HepG2 (cell line): ENCODE measurements at places on chromosomes 2 and 18.
A peak's percentile ranks its signal among the peaks of the same experiment; 100 is the strongest.

DNA sequence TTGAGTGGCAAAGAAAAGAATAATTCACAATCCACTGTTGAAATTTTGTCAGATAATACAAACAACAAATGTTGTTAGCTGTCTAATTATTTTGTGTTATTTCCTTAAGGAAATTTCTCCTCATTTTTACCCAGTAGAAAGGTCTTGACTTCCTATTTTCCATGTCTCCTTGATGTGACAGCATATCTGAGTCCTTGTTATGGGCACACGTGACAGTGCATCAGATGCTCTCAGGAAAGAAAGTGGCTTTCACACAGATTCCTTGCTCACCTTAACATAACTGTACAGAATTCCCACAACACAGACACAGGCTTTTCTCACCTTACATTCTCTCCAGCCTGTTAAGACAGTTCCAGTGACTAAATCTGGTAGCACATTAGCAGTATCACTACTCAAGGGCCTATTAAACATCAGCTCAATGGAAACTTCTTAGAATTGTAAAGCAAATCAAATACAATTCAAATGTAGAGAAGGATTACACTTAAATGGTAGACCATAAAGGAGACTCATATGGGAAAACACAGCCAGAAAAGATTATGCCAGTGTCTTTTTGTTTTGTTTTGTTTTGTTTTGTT lies 30.2 kb upstream of the GPR55 start:
- no peak for DNase-seq

DNA sequence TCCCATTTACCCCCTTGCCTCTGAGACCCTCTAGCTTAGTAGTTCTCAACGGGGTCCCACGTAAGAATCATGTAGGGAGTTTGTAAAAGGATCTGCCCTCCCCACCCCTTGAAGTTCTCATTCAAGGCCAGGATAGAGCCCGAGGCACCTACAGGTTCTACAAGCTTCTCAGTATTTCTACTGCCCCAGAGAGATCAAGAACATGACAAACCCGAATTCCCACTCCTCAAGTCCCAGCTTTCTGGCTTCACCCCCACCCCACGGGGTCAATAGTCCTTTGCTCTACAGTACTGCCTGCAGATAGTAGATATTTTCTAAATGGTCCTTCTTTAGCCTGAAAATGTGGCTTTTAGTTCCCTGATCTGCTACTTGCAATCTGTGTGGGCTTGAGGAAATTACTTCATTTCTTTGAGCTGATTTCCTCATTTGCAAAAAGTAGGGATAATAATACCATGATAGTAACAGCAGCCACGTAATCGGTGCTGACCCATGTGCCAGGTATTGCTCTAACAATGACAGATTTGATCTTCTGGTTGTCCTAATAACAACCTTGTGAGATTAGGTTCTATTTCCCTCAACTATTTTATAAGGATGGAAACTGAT lies 7.1 kb downstream of the CIB4 start:
- DNase-seq = no peak

DNA sequence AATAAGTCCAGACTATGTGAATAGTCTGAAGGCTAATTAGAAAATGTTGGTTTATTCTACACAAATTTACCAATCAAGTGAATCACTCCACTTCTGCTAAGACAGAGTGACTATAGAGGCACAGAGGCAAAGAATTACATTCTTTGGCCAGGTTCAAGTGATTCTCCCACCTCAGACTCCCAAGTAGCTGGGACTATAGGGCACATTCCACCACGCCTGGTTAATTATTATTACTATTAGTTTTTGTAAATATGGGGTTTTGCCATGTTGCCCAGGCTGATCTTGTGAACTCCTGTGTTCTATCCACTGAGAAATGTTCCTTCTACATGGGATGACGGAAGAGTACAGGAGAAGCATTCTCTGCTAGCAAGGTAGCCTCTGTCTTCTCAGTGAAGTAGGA lies 37.6 kb upstream of the PSME4 start:
- DNase-seq = peak; percentile 54

GRCh38 chr2:74576211-74576862 lies 21.8 kb downstream of the DOK1 start:
- DNase-seq = no peak

DNA sequence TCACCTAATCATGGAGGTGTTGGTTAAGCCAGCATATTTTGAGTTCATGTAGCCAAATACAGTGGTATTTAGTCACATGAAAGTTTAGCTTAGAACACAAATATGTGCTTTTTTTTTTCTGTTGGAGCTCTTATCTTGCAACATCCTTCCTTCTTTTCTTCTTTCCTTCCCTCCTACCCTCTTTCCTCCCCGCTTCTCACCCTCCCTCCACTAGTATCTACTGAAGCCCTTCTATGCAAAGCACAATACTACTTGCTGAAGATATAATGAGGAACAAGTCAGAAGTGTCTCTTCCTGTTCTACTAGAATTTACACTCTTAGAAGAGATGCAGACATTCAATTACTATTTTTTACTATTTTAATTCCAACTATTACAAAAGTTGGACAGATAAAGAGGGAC lies 105.0 kb upstream of the ITGA4 start:
- DNase-seq = no peak

DNA sequence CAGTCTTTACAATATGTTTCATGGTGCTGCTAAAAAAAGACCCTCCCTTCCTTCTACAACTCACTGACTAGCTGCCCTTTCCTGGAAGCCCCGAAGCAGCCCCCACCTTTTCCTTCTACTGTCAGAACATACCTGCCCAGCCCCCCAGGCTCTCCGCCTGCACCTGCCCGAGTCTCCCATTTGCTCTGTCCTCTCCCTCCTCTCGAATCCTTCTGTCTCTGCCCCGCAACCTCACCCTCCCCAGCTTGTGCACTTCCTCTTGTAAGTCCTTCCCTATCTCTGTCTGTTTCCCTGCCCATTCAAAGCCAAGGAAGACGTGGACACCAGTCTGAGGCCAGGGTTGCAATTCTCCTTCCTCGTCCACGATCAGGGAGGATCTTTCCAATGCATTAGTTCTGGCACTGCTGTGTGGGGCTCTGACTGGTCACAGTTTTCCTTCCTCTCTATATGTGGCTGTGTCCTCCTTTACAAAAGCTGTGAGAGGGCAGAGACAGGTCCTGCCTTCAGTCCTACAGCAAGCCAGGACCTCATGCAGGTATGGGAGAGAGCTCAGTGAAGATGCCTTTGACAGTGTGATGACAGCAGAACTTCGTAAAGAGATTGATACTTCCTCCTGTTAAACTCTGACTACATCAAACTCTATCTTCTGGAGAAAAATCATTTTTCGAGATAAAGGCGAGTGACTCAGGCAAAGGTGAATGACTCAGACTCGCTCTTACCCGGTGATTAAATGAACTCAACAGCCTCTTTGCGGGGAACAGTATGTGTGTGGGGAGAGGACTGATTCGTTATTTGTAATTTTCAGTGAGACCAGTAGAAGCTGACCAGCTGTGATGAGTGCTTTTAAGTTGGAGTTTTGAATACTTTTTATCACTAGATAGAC lies 14.2 kb downstream of the TNFRSF11A start:
- no peak for DNase-seq

DNA sequence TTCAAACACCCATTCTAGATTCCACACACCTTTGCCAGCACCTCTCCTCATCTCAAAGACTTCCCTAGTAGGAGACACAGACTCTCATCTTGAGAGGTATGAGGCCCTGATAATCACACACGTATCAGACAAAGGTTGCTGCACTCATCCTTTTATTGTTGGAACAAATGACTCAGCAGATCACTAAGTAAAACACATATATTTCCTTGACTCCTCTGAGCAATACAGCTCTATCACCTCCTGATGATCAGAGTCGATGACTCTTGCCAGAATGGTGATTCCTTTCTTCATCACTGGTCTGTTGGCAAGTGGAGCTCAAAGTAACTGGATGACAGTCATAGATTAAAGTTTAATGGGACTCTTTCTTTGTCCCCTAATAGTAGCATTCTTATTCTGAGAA lies 1049.2 kb upstream of the ZEB2 start:
- DNase-seq = no peak

- no peak for DNase-seq
Measured at GRCh38 chr2:157735532-157735931, 106.9 kb upstream of the ACVR1C start.

DNA sequence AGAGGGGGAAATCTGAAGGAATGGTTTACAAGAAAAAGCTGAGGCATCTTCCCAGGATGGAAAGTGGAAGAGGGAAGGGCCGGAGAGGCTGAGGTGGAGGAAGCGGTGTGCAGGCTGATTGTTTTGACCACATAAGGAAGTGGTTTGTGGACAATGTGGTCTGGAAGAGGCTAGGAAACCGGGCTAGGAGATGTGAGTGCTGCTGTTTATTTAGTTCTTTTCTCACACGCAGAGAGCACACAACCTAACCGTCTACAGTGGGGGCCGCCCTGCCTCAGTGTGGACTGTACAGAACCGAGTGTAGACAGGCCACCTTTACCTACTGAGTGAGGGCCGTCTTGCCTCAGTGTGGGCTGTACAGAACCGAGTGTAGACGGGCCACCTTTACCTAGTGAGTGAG lies 251.7 kb upstream of the PXDN start:
- DNase-seq = no peak

GRCh38 chr2:237977380-237977779 lies 10.6 kb downstream of the UBE2F start:
- no peak for DNase-seq

DNA sequence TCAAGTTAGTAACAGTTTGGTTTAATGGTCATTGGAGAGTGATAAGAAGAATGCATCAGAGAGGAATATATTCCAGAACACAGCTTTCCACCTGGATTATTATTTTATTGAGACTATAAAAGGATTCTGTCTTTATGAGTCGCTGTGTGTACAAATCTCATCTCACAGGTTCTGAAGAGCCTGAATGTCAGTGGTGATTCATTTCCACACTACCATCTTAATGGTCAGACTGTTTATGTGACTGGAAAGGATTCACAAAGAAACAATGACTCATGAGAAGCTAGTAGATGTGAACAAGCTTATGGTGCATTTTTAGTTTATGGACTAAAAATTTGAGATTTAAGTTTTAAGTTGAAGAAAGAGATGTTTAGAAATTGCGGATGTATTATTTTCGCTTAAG lies 685.4 kb upstream of the NRXN1 start:
- no peak for DNase-seq

DNA sequence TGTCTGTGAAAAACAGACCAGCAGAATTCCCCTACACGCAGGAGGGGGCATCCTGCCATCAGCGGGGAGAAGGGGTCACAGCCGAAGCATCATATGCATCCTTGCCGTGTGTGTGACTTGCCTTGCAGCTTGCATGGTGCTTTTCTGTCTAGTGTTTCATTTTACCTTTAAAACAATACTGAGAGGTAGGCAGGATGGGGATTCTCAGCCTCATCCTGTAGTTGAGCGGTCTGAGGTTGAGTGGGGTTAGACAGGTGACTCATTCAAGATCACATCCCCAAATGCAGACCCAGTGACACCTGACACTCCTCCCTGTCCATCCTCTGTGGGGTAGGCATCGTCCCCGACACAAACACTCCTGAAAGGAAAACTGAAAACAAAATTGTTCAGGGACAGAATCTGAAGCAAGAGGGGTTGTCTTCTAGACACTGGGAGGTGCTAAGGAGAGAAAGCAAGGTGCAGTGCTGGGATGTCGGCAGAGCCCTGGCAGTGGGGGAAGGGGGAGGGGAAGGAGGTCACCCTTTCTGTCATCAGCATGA lies 7.9 kb downstream of the ARL4C start:
- no peak for DNase-seq

GRCh38 chr2:128775217-128775913 lies 456.7 kb upstream of the HS6ST1 start:
- DNase-seq = no peak

GRCh38 chr2:197934261-197934933 lies 130.0 kb downstream of the PLCL1 start:
- no peak for DNase-seq

DNA sequence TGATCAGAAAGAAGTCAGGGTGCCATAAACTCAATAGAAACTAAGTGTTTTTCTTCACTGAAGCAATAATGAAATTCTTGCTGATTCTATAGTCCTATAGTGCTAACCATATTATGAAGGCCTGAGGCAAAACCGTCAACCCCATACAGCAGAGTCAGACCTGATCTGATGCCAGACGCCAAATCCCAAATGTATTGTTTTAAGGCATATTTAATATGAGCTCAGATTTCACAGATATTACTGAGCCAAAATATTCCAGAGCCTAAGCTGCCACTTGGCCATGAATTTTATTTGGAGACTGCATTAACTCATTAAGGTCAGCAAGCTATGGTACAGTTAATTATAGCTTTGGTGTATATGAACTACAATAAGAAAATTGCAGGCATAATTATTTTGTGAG lies 53.4 kb downstream of the SCN1A start:
- DNase-seq = no peak

DNA sequence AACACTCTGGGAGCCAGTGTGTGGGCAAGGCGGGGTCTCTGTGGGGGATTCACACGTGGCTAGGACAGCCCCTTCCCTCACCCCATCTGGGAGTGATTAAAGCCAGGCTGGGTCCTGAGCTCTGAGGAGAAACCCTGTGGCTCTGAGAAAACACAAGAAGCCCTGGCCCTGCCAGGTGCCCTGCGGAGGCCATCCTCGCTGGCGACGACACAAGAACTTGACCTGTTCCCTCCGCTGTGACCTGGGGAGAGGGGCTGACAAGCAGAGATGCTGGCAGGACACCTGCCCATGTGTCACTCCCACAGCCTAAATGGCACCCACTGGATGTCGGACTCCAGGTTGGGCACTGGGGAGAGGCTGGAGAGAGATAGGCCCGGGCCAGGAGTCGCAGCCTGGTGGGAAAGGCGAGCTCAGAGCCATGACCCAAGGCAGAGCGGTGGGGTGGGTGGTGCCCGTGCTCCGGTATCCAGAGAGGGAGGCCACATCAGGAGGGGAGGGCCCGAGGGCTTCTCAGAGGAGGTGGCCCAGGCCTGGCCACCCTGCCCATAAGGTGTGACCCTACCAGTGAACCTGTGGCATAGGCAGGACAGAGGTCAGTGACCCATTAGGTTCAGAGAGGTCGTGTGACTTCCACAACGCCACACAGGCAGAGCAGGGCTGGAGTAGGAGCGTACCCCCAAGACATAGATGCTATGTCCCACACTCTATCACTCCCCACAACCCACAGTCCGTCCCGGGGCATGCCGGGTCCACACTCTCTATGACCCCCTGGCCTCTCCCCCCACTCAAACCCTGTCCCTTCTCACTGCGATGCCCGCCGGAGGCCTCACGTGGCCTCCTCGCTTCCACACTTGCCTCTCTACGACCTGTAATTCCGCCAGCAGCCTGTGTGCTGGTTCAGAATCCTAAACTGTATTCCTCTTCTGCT lies 59.4 kb upstream of the HPCAL1 start:
- DNase-seq = no peak

GRCh38 chr2:69077252-69077950 lies 64.4 kb downstream of the ANTXR1 start:
- no peak for DNase-seq

DNA sequence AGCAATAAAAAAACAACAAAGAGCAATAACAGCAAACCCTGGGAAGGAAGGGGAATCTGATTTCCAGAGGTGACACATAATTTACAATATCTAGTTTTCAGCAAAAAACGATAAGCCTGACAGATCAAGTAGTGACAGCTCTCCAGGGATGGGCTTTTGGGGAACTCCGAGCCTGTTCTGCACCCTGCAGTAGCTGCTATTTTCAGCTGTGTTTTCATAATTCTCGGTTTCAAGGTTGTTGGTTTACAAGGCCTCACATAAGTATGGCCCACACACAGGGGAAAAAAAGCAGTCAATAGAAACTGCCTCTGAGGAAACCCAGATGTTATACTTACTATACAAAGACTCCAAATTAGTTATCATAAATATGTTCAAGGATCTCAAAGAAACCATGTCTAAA lies 67.7 kb upstream of the CTLA4 start:
- DNase-seq = no peak
